Stimulated activated CD8-positive, alpha-beta memory T cell treated with anti-CD3 and anti-CD28 coated beads, Interleukin-7, amount 100 ng/mL, for 1 hour (primary cell): ENCODE measurements at places on chromosomes 4 and X.

GRCh38 chrX:131477498-131477897 is 66.4 kb upstream of the OR13H1 start:
- DNase-seq, result no peak

- no peak for DNase-seq
These were observed 12.9 kb upstream of the WDR17 start for GRCh38 chr4:176052744-176053143.

GRCh38 chr4:1047976-1048772 is 36.7 kb downstream of the FGFRL1 start:
- no peak for DNase-seq

GRCh38 chr4:54581807-54582206 is 76.0 kb upstream of the KIT start:
- DNase-seq, result no peak

DNA sequence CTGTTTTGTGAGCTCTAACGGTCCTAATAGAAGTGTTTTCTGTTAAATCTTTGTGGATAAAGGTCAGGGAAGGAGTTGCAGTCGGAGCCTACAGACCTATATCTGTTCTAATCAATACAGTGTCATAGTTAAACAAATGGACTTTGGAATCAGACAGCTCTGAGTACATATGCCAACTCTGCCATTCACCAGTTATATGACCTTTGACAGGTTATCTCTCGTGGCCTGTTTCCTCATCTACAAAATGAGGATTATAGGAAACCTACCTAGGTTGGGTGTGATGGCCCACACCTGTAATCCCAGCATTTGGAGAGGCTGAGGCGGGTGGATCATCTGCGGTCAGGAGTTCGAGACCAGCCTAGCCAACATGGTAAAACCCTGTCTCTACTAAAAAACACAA is 89.7 kb downstream of the MID1IP1 start:
- no peak for DNase-seq

DNA sequence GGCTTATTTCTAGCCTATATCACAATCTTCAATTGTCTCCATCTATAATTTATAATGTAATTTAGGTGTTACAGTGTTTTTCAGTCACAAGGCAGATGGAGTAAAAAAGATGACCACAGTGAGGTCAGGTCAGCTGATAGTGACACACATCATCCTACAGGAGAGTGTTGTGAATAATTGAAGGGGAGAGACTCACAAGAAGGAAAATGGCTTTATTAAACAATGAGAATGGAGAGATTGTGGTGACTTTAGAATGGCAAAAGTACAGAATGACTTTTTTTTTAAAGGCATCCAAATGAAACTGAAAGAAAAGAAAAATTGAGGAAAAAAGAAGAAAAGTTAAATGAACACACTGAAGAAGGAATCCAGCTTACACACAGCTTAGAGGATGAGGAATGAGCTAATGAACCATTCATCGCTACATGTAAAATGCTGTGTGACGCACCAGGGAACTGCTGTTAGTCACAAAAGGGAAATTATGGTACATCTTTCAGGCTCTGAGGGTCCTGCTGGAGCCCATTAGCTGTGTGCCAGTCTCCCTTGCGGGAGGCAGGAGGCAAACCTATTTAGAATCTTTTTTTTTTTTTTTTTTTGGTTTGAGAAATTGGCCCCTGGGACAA is 56.6 kb downstream of the SPRY1 start:
- DNase-seq, result no peak

- no peak for DNase-seq
These were observed 103.1 kb downstream of the PHEX start for GRCh38 chrX:22135171-22135711.

GRCh38 chrX:12617241-12617640 is 174.0 kb upstream of the PRPS2 start:
- no peak for DNase-seq

DNA sequence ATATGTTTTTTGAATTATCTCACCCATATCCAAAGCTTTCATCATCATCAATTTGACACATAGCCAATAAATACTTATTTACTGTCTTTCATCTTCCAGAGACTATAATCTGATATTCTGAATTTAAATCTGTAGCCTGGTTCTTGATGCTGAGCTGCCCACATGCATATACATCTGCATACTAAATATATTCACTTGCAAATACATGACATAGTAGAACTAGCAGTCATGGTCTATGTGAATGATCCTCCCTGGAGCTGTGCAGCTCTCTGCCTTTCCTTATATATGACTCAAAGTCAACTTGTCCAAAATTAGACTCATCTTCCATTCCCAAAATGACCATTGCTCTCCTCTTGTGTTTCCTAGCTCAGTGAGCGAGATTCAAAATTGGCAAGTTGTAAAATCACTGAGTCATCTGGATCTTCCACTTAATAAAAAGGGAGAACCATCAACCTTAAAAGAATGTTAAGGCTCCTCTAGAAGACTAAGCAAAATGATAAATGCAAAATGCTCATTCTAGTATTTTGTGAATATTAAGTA is 448.2 kb downstream of the PPARGC1A start:
- DNase-seq, result no peak

DNA sequence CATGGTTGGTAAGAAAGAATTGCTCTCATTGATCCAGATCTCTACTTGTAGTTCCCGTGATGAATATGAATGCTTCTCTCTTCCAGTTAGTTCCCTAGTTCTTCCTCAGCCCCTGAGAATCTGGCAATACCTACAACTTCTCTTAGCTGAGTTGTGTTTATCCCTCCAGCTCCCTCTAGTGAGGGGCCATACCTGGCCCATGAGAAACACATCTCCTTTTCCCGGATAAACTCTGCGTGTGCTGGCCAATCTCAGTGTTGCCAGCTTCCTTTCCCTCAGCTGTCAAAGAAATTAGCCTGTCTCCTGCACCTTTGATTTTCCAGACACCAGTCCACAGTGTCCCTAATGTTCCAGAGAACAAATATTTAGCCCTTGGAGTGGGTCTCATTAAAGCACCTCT is 5.7 kb downstream of the CBLL2 start:
- no peak for DNase-seq

- DNase-seq, result no peak
These were observed 486 bp downstream of the CLCN3 start for GRCh38 chr4:169620880-169621248.

GRCh38 chr4:140559696-140560095 is 9.1 kb downstream of the UCP1 start:
- DNase-seq, result no peak

GRCh38 chr4:150127757-150128156 is 49.5 kb downstream of the DCLK2 start:
- no peak for DNase-seq

GRCh38 chr4:153447175-153447905 is 18.8 kb upstream of the TMEM131L start:
- DNase-seq, result no peak

DNA sequence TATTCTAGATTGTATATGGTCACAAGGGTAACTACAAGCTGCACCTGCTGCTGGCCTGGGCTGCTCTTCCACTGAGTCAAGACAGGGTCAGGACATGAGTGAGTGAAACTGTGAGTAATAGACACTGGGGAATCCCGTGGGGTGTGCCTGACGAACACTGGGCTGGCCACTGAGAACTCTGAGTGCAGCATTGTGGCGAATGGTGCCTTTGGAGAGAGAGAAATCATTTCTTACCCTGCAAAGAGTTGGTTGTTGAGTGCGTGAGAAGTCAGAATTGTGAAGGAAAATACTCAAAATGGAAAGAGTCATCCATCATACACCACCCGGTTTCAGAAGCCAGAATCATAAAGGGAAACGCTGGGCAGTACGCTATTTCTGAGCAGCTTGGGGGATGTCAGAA is 43.1 kb upstream of the LSM6 start:
- DNase-seq, result no peak

DNA sequence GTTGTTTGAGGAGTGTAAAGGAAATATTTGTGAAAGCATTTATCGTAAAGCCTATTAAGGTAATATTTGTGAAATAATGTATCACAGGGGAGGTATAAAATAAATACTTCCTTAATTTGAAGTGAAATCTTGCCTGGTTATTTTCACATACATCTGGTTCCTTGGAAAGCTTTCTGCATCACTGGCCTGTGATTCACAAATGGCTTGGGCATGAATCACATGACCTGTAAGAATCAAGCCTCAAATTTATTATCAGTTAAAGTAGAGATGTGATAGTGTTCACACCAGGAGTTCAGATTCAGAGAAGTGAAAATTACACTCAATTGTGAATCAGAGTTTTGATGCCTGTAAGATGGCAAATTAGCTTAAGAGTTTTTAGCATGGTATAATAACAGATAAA is 1911.4 kb downstream of the STIM2 start:
- no peak for DNase-seq

- DNase-seq, result no peak
These were observed 80.0 kb upstream of the NALF2 start for GRCh38 chrX:69424161-69424560.

- no peak for DNase-seq
These were observed 13.6 kb downstream of the OTC start for GRCh38 chrX:38365954-38366353.

DNA sequence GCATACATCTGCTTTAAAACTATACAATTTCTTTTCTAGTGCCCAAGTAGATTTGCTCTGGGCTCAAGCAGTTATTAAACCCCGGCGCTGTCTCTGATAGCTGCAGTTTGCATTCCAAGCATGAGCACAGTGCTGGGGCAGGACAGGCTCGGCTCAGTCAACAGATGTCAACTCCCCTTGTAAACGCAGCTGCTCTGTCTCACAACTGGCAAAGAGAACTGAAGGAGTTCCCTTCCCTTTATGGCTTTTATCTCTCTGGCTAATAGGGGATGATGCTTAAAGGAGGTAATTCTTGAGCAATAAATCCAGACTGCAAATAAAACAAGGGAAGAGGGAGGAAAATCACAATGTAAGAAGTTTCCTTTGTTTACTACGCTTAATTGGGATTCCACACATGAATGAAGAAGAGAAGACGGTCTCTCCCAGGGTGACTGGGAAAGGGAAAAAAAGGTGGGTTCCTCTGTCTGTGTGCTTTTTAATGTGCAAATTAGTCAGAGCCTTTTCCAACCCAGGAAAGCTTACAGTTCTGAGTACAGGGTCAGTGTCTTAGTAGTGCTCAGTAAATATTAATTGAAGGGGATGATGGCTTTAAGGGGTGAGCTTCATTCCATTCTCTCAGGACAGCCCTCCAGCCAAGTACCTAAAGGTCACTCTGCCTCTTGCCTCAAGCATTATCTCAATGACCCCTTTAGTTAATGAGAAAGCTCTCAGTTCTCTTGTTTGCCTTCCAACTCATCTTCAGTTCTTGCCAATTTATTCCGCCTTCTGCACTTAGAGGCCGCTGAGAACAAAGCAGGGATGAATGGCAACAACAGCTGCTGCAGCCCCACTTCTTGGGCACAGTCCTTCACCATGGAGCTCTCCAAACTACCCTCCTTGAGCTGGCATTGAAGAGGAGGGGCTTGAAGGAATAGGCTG is 155.7 kb upstream of the JADE1 start:
- DNase-seq, result no peak
